Fibroblast of lung (primary cell): ENCODE measurements at places on chromosomes 7 and 10. TPM values are rescaled to one million over a fixed set of nuclear protein-coding genes. Genes with fewer than 3 reads are reported as not detected.
A peak's percentile ranks its signal among the peaks of the same experiment; 100 is the strongest.

DNA sequence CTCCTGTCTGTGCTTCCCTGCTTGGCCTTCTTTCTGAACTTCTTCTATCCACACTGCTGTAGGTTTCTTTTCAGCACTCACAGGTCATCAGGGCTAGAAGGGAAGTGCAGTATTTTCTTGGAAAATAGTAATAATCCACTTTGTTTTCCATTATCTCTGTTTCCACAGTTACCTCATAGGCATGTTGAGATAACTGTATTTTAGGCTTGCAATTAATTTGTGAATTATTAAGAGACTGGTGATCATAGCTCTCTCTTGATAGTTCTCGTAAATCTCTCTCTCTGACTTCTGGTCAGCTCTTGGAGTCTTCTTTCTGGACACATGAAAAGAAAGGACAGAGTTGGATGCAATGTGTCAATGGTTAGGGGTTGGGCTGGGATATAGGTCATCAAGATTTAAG, 243.6 kb upstream of the IGFBP3 start:
- no peak for DNase-seq

- DNase-seq = peak; percentile 30
Measured at GRCh38 chr10:35641676-35642034, 441 bp downstream of the FZD8 start.

DNA sequence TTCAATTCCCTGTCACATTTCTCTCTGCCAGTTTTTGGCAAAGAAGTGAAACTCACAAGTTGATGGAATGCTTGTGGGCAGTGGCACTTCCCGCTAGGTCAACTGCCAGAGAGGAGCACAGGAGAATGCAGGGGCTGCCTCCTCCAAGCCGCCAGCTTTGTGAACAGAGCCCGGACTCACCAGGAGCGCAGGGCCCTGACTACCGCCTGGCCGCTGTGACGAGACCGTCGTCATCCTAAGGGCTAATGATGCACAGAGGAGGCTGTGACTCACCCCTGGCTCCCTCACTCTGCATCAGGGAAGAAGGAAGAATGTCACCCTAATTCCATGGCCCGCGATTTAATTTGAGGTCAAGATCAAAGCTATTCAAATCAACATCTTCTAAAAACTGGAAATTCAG, 123.9 kb downstream of the TAX1BP1 start:
- DNase-seq = peak; percentile 92

DNA sequence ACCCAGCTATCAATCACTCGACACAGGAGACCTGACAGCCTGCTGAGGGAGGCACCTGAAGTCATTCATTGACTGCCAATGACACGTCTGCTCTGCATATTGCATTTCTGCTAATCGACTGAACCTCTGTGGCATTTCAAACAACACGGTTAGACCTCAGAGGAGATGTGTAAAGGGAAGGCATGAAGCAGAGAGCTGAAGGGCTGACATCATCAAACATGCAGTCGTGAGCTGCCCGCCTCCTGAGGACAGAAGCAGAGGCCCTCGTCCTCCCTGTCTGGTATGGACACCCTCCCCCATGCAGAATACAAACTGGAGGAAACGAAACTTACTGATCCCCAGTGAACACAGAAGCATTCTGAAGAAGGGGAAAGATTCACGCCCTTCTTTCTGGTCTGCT, 462.6 kb upstream of the MGMT start:
- no peak for DNase-seq

CELF2 gene
- 16.9 and 43.3 TPM in 2 replicates for polyA plus RNA-seq

RBM28 gene
- 22.9 and 24.3 TPM in 2 replicates for polyA plus RNA-seq

WNT8B gene
- polyA plus RNA-seq = not detected in 2 replicates

SMKR1 gene
- 0.49 and 1.8 TPM in 2 replicates for polyA plus RNA-seq

OPALIN gene
- polyA plus RNA-seq = not detected in 2 replicates
